ENCODE measurements at places on chromosomes 5 and 9.

DNA sequence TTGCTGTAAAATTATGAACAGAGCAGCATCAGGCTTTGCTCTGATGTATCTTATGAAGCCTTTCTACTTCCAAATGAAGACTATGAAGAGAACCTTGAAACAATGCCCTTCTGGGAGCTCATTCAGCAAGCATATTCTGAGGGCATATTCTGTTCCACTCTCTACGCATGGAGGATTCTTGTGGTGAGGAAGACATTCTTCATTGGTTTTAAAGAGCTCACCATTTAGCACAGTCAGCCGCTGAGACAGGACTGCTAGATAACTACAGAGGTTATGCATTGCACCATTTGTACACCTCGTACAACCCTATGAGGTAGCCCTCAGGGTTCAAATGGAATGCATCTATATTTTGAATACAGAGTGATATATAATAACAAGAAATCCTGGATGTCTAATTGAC, 61.0 kb downstream of the INVS start:
- DNase-seq, result no peak

DNA sequence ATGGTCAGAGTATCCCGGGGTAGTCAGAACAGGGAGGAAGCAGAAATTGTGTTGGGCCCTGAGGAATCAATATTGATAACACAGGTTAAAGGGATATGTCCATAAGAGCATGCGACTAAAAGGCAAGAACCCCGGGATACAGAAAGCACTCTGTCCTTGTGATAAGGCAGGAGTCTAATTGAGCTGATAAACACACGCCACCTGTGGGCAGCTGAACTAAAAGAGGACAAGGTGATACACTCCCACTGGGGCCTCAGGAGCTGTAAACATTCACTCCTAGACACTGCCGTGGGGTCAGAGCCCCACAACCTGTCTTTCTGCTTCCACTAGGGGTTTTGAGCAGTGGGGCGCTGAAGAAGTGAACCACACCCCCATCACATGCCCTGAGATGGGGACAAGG, 144.7 kb upstream of the MPDZ start:
- no peak for DNase-seq

DNA sequence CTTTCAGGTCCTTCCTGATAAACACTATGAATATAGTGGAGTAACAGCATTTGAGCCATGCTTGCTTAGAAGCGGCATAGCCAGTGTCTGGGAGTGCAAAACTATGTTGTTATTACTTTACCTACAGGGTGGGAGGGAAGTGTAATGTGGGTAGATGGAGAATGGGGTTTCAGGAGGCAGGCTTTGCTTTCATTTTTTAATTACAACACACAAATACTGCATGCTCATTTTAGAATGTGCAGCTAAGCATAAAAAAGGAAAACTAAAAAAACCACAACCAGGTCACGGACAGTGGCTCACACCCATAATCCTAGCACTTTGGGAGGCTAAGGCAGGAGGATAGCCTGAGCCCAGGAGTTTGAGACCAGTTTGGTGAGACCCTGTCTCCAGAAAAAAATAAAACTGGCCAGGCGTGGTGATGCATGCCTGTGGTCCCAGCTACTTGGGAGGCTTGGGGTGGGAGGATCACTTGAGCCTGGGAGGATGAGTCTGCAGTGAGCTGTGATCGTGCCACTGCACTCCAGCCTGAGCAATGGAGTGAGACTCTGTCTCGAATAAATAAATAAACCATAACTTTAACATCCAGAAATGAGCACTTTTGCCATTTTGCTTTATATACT, 20.2 kb downstream of the HAVCR1 start:
- DNase-seq, result no peak

- DNase-seq, result no peak
Measured at GRCh38 chr5:113105693-113106280, 129.2 kb downstream of the DCP2 start.

Measured in sigmoid colon (tissue), 7 donors.